ENCODE measurements at places on chromosomes 13 and 19. TPM values are rescaled to one million over a fixed set of nuclear protein-coding genes. Genes with fewer than 3 reads are reported as not detected.

DNA sequence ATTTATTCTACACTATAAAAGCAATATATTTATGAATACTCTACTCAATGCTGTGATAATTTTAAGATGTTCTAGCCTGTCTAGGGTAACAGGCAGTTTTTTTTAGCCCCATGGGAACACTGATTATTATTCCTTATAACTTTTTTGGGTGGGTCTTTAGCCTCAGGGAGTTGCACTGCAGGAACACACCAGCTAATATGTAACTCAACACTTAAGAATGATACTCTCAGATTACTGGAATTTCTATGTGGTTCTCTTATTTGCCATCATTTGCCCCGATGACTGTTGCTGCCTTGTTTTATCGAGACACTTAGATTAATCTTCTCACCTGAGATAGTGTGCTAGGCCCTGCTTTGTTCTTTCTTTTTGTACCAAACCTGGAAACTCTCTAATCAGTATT is 396.9 kb upstream of the SLITRK1 start:
- H3K4me3 ChIP-seq: no peak overlapping the region
- H3K27ac ChIP-seq: no peak overlapping the region
- no peaks in the 10 kb centered on the region for H3K27me3 ChIP-seq
- no peak for DNase-seq
- H3K36me3 ChIP-seq: no peaks in the 10 kb centered on the region

The ESD gene
- polyA plus RNA-seq: 129 TPM

DNA sequence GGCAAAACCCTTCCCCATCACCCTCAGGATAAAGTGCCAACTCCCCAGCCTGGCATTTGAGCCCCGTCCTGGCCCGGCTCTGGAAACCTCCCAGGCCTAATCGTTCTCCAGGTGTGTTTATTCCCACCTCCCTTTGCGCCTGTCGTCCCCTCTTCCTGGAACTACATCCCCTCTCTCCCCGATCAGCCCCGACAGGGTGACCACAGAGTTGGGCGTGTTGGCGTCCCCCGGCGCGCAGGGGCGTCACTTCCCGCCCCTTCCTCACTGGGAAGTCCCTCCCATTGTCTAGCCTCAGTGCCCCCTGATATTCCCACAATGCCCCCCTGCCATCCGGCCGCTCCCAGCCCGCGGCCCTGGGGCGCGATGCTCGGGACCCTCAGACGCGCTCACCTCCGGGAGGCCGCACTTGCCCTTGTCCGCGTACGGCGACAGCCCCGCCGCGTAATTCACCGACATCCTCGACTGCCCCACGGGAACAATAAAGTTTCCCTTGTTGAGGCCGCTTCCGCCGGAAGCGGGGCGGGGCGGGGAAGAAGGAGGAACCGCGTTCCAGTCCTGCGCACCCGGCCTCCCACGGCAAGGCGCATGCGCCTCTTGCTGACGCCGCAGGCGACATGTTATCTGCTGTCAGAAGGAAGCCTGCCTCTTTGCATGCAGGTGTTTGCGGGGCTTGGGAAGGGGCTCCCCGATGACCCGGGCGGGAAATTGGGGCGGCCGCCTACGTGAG is at the start of the genes ANKRD24 and SIRT6:
ANKRD24 (plus strand) TSS at position 606 of the 727 bp plus-strand sequence. CDS start 3,737 bp downstream, outside the sequence.
SIRT6 (minus strand) TSS at position 480 of the 727 bp plus-strand sequence; CDS start at position 456, 24 bp downstream.
- peak within 1 kb of the TSS; percentile 97 for H3K4me3 ChIP-seq
- peak within 1 kb of the TSS; percentile 81 for H3K27ac ChIP-seq
- peak; percentile 95 for DNase-seq
- no peaks in the 10 kb centered on the region for H3K27me3 ChIP-seq

GRCh38 chr13:70520275-70521036 is 412.2 kb upstream of the KLHL1 start:
- no peak for DNase-seq
- no peaks in the 10 kb centered on the region for H3K4me1 ChIP-seq
- no peaks in the 10 kb centered on the region for H3K27me3 ChIP-seq
- no peak overlapping the region for H3K4me3 ChIP-seq

The KLK13 gene
- not detected for polyA plus RNA-seq

DNA sequence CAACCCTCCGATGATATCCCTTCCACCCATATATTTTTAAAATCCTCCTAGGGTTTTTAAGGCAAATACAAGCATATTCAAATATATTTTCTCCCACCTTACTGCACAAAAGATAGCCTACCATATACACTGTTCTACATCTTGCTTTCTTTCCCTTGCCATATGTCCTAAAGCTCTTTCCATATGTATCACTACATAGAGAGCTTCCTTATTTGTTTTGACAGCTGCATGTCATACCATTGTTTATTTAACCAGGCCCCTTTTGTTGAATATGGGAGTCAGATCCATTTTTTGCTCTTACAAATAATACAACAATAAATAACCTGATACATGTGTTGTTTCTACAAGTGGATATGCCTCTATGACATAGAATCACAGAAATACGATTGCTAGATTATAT is 32.8 kb upstream of the WDFY2 start:
- no peak overlapping the region for H3K4me3 ChIP-seq
- DNase-seq: no peak
- no peaks in the 10 kb centered on the region for H3K36me3 ChIP-seq
- H3K27me3 ChIP-seq: no peaks in the 10 kb centered on the region
- no peaks in the 10 kb centered on the region for H3K4me1 ChIP-seq
- H3K27ac ChIP-seq: no peak overlapping the region

- H3K4me3 ChIP-seq: no peak overlapping the region
- no peaks in the 10 kb centered on the region for H3K27me3 ChIP-seq
- no peaks in the 10 kb centered on the region for H3K4me1 ChIP-seq
- H3K36me3 ChIP-seq: no peaks in the 10 kb centered on the region
Observed at GRCh38 chr19:42349378-42350107, 24.1 kb downstream of the MEGF8 start.

All from CD4-positive, alpha-beta memory T cell (primary cell).